Hematopoietic multipotent progenitor cell (in vitro differentiated cells): ENCODE measurements at places on chromosomes 4 and X. TPM values are rescaled to one million over a fixed set of nuclear protein-coding genes. Genes with fewer than 3 reads are reported as not detected.

DNA sequence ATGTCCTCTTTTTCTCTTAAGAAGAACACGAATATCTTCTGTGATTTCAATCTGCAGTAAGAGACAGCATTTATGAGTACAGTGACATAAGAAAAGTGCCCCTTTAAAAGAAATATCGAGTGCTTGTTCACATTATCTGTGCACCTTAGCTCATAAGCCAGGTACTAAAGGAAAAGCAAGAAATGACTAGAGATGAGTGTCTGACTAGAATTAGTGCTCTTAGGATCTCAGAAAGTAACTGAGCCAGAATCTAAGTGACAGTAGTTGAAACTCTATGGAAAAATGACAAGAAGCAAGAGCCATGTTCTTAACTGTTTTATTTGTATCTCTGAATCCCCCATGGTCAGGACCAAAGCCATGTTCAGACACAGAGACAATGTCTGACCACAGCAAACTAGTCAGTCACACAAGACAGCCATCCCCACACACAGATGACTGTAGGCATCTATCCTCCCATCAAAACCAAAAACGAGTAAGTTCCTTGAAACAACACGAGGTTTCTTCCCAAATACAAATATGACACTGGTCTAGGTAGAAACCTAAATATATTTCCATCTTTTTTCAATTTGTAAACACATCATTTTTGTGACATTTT lies 36.8 kb downstream of the ACSL4 start:
- DNase-seq = no peak

DNA sequence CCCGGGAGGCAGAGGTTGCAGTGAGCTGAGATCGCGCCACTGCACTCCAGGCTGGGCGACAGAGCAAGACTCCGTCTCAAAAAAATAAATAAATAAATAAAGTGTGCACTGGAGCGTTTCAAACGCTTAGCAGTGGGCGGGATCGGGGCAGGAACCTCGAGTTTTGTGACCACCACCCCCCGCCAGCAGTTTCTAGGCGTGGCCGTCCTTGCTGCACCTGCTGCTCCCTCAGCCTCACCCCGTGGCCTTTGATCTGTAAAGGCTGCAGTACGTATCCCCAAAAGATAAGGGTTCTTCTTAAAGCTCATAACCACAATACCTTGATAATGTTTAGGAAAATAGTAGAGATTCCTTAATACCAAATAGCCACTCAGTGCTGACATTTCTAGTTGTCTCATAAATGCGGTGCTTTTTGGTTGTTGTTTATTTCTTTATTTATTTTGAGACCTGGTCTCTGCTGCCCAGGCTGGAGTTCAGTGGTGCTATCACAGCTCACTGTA lies 33.2 kb downstream of the PCGF3 start:
- DNase-seq = no peak

- DNase-seq = no peak
Measured at GRCh38 chr4:127203562-127204200, 429.1 kb upstream of the INTU start.

The VCX gene
- not detected for total RNA-seq

GRCh38 chr4:179836179-179837075 lies 2394.2 kb upstream of the AGA start:
- DNase-seq = no peak

The CD38 gene
- 29.9 TPM for total RNA-seq

The ABLIM2 gene
- total RNA-seq = under 0.01 TPM

- no peak for DNase-seq
Measured at GRCh38 chr4:38870098-38870808, 2.6 kb downstream of the FAM114A1 start.

DNA sequence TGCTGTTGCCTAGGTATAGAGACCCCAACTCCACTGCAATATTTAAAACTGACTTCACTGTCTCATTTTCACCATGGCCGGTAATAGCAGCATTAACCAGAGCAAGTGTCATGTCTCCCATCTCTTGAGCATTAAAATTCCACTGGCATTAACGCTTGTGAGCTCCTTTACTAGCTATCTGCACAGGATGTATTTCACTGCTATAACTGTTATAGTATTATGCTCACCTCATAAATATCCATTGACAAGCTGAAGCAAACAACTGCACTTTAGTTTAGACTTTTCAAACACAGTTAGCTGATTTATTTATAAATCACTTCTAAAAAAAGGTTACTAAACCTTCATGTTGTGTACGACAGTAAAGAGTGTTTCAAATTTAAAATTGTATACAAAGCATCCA lies 157.8 kb downstream of the ANTXR2 start:
- no peak for DNase-seq

The MAMLD1 gene
- under 0.01 TPM for total RNA-seq

DNA sequence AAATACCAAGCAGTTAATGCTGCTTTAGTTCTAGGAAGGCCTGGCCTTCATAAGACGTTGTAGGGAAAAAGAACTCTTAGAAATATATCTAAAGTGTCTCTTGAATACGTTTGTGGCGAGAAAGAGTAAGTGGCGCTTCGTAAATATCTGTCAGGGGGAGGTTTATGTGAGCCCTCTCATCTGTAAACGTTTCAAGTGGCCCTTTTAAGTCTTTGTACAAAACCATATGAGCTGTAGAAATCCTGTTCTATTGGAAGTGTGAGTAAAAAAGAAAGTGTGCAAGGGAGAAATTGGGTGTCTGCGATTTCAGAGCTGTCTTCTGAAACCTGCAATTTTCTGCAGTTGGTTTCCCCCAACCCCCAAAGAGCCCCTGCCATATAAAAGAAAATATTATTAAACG lies 8.6 kb upstream of the INTU start:
- no peak for DNase-seq

GRCh38 chr4:85600501-85600900 lies 125.6 kb downstream of the ARHGAP24 start:
- DNase-seq = no peak

The UGT2B17 gene
- total RNA-seq = not detected
